Stimulated activated CD8-positive, alpha-beta memory T cell treated with anti-CD3 and anti-CD28 coated beads, Interleukin-7, amount 100 ng/mL, for 24 hours (primary cell): ENCODE measurements at places on chromosomes 11 and 22.

GRCh38 chr22:11627436-11627797, 3900.6 kb upstream of the OR11H1 start:
- no peak for DNase-seq

DNA sequence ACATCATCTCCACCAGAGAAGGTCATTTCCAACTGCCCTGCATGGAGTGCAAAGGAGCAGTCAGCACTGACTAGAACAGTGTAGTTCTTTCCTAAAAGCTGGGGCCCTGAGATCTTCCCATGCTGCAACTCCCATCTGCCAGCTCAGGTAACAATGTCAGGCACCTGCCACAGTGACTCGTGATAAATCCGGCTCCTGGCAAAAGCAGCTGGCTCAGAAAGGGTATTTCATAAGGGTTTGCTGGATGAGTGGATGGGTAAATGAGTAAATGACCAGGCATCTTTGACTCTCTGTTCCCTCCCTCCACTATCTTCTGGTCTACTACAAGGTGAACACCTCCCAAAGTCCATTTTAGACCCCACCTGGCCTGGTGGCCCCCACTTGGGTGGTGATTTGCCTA, 403.6 kb downstream of the NXPE2 start:
- no peak for DNase-seq

GRCh38 chr11:2777871-2778629, 78.3 kb upstream of the KCNQ1OT1 start:
- DNase-seq: no peak

DNA sequence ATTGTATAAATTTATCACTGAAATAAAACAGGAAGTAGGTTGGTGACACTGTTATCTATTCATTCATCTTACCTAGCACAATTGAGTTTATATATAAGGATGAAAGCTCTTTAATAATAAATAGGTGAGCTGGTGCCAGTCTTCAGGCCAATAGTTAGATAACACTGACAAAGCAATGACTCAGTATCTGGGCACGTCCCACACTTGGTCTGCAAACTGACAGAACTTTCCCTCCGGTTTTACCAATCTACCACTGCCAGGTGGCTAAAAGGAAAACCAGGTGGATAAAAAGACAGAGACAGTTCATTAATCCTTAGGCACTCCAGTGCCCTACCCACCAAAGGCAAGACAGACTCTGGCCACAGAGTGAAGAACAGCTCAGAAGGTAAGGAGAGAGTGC, 17.6 kb downstream of the DDB1 start:
- DNase-seq: no peak

DNA sequence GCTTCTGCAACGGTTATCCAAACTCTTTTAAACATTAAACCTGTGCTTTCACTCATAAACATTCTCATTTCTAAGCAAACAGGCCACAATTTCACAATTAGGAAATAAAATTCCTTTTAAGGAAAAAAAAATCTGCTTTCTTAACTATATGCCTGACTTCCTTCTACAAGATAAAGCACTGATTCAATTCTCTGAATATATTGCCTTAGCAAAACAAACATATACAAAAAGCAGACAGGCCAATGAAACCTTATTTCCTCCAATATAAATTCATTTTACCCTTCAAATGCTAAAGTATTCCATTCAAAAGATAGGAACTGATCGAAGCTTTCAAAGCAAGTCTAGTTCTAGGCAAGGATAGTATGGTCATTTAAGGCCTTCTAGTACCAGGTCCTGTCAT, 76.7 kb downstream of the PHF21A start:
- DNase-seq: no peak

GRCh38 chr11:88623531-88623930, 286.0 kb upstream of the CTSC start:
- no peak for DNase-seq

DNA sequence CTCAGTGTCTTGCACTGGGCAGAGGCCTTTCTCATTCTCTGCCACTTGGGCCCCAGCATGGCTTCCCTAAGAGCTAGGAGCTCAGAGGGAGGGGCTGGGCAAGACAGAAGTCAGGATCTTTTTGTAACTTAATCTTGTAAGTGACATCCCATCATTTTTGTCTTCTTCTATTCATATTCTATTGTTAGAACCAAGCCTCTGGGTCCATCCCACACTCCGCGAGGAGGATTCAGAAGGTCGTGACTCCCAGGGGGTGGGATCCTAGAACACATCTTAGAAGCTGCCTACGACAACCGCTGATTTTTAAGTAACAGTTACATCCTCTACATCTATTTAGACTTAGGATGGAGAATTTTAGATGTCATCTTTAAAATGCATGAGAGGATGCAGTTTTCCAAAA, 1.5 kb upstream of the IL17RA start:
- DNase-seq: no peak
